ENCODE measurements at places on chromosomes 12 and 14.

DNA sequence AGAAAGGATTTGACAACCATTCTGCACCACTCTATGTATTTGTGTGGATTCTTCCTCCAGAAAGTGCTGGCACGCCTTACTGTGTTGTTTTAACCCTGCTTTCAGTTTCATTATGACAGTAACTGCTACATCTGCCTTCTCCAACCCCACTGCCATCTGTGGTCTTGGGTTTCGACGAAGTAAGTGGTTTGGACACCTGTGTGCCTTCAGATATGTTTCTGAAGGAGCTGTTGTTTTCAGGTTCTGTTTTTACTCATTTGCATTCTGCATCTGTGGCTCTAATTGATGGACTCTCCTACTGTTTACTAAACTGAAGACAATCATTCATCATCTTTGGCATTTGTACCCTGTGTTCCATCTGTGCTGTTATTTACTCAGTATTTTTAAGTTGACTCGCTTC lies 4.1 kb downstream of the TSHR start:
- DNase-seq: no peak

GRCh38 chr14:99679543-99679942 lies 4.6 kb upstream of the CYP46A1 start:
- DNase-seq: no peak

DNA sequence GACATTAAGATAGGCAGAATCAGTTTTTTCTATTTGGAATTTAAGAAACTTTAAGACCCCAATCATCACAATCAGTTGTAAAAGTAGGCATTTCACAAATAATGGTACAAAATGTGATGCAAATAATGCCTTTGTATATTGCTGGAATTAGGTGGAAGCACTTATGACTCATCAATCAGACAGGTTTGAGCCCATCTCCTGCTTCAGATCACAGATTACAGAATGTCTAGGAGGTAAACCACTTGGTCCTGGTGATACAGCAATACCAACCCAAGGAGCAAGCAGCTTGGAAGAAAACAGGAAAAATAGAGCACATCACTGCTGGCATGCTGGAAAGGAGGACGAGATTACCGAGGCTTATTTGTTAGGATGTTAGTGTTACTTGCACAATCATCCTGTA lies 57.6 kb downstream of the C12orf56 start:
- no peak for DNase-seq

GRCh38 chr14:21264025-21264801 lies 5.0 kb downstream of the HNRNPC start:
- DNase-seq: no peak

GRCh38 chr12:111757361-111758119 lies 9.2 kb upstream of the ALDH2 start:
- DNase-seq: no peak

DNA sequence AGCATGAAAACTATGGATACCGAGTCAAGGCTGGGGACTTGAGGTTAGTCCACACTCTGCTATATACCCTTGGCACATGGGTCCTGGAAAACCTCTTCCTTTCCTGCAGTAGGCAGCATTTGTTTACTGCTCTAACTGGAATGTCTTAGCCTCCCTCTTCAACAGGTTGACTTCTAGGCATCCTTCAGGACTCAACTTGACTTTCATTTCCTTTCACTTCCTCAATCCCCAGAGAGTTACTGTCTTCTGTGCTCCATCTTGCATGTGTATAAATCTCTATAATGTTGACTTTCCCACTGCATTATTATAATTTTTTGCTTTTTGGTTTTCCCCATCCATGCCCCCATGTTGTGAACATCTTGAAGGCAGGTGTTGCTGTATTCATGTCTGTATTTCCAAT lies 107.9 kb downstream of the VRK1 start:
- DNase-seq: no peak

- DNase-seq: no peak
These were observed 4.8 kb downstream of the SYNE3 start for GRCh38 chr14:95511687-95512086.

DNA sequence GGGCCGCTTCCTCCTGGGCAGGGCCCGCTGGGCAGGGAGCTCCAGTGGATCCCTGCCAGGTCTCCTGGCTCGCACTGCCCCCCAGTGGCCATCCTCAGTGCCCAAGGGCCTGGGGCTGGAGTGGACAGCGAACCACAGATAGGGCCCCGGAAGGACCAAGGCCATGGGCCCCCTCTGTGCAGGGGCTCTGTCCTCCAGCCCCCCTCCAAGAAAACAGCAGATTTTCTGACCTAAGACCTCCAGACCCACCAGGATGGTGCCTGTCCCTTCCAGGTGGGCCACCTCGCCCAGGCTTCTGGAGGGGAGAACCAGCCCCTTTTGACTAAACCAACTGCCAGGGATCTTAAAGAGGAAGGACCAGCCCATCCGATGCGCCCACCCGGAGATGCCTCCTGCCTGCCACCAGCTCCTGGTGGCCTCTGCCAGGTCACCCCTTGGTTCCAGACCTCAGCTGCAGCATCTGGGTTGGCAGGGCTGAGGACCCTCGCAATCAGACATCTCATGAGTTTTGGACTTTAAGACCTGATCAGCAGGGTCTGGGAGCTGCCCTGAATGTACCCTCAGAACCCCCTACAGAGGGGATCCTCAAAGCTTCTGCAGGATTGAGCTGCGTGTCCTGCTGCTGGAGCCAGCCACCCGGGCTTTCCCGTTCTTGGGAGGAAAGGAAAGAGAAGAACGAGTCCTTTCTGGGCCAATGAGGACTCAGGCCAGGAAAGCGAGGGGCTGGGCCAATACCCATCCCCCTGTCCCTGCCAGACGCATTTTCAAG lies 325.8 kb upstream of the DIO3 start:
- DNase-seq: peak; percentile 88

DNA sequence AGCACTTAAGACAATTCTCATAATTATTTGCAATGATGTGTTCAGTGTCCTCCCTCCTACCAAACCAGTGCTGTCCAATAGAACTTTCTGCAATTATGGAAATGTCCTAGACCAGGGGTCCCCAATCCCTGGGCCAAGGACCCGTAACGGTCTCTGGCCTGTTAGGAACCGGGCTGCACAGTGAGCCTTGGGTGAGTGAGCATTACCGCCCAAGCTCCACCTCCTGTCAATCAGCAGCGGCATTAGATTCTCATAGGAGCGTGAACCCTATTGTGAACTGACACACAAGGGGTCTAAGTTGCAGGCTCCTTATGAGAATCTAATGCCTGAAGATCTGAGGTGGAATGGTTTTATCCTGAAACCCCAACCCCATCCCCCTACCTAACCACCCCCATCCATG lies 3.9 kb downstream of the SVOP start:
- DNase-seq: no peak

DNA sequence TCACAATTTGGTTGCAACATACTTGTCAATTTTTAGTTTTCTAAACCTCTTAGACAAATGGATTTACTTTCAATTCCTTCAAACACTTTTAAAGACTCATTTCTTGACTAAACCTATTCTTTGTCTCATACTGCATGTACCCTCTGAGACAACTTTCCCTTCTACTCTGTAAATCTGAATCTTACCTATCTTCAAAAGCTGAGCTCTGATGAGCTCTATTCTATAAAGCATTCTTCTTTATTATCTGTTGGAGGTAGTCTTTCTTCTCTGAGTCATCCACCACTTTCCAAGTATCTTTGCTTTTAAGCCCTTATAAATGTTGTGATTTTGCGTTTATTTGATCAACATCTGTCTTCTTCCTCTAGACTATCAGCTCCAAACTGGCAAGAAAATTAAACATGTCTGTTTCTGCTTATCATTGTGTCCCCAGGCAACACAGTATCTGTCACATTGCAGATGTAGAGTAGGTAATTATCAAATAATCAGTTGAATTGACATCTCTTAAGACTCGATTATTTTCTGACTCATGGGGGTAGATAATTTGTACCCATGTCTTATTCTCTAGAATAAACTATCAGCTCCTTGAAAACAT lies 265.6 kb upstream of the FAR2 start:
- DNase-seq: no peak

- DNase-seq: no peak
These were observed 361.6 kb downstream of the AEBP2 start for GRCh38 chr12:19800884-19801283.

GRCh38 chr14:51716610-51717009 lies 64.9 kb downstream of the FRMD6 start:
- DNase-seq: no peak

DNA sequence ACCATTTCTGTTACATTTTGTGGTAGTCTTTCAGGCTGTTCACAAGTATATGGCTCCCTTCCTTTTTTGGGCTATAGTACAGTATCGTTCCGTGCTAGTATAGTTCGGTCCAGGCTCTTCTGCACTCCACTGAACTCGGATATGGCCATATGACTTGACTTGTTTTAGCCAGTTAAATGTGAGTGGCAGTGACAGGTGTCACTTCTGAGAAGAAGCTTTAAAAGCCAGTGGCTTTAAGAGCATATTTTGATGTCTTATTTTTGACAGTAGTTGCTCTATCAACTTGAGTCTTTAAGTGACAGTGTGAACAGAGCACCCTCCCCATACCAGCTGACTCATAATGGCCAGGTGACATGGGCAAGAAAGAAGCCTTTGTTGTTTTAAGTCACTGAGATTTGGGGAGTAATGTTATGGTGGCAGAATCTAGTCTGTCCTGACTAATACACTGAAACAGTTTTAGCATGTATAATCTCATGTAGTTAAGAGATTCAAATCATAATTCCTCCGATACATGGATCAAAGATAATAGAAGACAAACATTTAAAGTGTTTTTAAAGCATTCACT lies 64.6 kb downstream of the ANO4 start:
- DNase-seq: no peak

- no peak for DNase-seq
These were observed 9.6 kb downstream of the PUS7L start for GRCh38 chr12:43749016-43749415.

DNA sequence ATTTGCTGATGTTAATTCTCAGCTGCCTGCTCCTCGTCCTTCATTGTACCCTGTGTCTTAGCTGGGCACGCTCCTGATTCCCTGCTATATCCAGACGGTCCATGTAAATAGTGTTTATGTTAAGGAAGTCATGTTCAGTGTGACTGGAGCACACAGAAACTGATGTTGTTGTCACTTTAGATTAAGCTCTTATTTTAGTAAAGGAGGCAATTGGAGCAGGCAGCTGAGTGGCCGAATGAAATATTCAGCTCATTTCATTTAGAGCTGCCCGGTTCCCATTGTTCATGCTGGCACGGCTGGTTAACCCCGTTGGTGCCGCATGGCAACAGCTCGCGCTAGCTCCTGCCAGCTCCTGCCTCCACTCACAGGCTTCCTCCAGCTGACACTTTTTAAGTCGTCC lies 446.8 kb upstream of the SOX5 start:
- no peak for DNase-seq

DNA sequence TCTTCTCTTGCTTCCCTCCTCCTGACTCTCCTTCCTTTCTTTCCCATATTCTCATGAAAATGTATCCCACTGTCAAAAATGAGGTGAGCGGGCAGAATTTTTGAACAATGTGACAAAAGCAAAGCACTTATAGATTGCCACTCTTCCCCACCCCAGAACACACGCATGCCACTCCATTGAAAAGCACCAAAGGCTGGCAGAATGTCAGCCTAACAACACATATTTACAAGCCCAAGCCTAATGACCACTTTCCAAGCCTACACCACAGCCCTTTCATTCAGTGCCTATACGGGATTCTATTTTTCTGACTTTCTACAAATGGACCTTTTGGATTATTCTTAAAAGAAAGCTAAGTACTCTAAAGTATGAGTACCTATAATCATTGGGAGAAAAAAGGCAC lies 62.9 kb upstream of the METAP2 start:
- DNase-seq: no peak

DNA sequence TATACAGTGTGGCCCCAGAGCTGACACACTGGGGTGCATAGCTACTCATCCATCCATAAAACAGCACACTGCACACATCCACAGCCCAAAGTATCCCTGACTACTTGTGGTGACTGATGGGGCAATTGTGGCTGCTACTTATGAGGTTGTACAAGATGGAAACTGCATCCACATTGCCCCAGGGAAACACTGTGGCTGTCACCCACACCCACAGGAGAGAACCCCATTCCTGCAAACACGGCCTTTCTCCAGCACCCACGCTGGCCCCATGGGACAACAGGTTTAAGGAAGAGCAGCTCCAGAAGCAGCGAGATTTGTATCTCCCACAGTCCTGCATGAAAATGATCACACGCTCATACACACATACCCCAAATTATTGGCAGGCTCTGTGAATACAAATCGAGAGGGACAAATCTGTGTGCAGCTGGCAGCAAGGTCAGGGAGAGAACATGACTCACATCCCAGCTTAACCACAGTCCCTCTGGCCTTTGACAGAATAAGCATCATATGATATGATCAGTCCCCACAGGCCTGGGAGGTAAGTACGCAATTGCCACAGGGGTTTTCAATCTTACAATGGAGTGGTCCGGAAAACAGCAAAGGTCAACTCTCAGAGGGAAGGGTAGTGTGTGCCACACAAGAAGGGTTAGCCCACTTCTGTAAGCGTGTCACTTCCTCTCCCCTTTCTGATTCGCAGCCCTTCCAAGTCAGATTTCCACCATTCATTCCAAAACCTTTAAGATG lies 61.9 kb downstream of the ESR2 start:
- DNase-seq: no peak
